Naive thymus-derived CD4-positive, alpha-beta T cell (primary cell): ENCODE measurements at places on chromosomes 5 and 9. TPM values are rescaled to one million over a fixed set of nuclear protein-coding genes. Genes with fewer than 3 reads are reported as not detected.

DNA sequence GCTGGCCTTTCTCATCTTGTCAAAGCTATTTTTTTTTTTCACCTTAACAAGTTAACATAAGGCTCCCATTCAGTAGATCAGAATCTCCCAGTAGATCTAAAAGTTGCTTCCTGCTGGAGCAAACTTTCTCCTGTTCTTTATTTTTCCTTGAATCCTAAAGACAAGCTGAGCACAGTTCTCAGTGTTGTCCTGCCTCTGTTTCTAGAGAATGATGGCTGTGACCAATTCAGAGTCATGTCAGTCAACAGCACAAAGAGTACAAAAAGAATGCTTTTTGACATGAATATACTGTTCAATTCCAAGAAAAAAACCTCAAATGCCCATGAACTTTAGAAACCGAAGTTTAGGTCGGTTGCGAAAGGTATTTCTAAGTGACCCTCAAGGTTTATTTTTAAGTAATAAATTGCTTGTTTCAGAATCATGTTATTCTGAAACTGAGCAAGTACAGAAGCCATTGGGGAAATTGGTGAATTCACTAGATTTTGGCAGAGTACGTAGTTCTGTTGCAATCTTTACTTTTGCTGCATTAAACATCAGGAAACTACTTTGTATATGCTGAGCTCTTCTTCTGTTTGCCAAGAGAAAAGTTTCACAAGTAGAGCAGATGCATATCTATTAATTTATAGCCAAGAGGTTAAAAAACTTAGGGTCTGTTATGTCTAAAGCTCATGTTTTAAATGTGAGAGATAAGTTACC, 161.7 kb upstream of the RPS23 start:
- DNase-seq, result no peak
- no peaks in the 10 kb centered on the region for H3K27me3 ChIP-seq
- no peak overlapping the region for H3K27ac ChIP-seq
- no peak overlapping the region for H3K4me3 ChIP-seq

- H3K4me3 ChIP-seq, result no peak overlapping the region
- DNase-seq, result no peak
- no peaks in the 10 kb centered on the region for H3K27me3 ChIP-seq
- H3K36me3 ChIP-seq, result no peaks in the 10 kb centered on the region
Measured at GRCh38 chr5:171307789-171308452, 1.1 kb upstream of the TLX3 start.

GRCh38 chr5:132019857-132020555, 8.5 kb upstream of the ACSL6 start:
- H3K4me3 ChIP-seq, result no peak overlapping the region
- peak; percentile 75 for DNase-seq
- H3K4me1 ChIP-seq, result peaks cover 19% of the 10 kb centered on the region
- H3K27me3 ChIP-seq, result no peaks in the 10 kb centered on the region
- no peaks in the 10 kb centered on the region for H3K36me3 ChIP-seq

- no peaks in the 10 kb centered on the region for H3K4me1 ChIP-seq
- no peak overlapping the region for H3K27ac ChIP-seq
- DNase-seq, result no peak
Measured at GRCh38 chr5:83924171-83924570, 203.5 kb upstream of the HAPLN1 start.

GRCh38 chr9:68500457-68501381, 40.0 kb downstream of the TMEM252 start:
- no peak for DNase-seq
- H3K4me3 ChIP-seq, result no peak overlapping the region
- H3K27ac ChIP-seq, result no peak overlapping the region
- H3K4me1 ChIP-seq, result no peaks in the 10 kb centered on the region
- no peaks in the 10 kb centered on the region for H3K27me3 ChIP-seq

DNA sequence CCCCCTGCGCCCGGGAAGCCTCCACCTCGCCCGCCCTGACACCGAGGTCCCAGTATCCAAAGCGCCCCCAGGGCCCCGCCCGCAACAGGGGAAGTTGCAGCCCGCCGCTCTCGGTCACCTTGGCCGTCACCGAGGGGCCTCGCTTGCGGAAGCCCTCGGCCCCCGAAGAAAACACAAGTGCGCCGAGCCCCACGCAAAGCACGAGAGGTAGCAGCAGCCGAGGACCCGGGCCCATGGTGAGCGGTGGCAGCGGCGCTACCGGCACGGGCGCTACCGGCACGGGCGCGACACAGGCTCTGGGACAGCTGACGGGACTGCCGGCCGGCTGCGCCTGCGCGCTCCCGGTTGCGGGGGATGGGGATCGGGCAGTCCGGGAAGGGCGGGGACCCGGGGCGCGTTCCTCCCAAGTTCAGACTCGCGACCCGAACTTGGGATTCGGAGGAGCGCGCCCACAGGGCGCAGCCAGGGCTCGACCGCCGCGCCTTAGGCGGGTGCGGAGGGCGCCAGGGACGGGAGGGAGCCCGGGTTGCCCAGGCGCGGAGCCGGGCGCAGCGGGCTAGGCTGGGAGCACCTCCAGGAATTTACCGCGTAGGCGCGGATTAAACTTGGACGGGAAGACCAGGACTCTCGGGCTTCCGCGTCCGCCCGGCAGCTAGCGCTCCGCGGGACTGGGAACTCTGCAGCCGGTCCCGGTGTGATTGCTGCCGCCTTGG, at the start of gene PPIC:
Gene PPIC, minus strand, starts transcription at position 335 of the 713 bp plus-strand sequence. Its CDS starts 100 bp downstream, at position 235.
- no peak for DNase-seq
- no peaks in the 10 kb centered on the region for H3K4me1 ChIP-seq
- H3K27me3 ChIP-seq, result no peaks in the 10 kb centered on the region
- H3K4me3 ChIP-seq, result no peak within 1 kb of the TSS
- no peaks in the 10 kb centered on the region for H3K36me3 ChIP-seq

DNA sequence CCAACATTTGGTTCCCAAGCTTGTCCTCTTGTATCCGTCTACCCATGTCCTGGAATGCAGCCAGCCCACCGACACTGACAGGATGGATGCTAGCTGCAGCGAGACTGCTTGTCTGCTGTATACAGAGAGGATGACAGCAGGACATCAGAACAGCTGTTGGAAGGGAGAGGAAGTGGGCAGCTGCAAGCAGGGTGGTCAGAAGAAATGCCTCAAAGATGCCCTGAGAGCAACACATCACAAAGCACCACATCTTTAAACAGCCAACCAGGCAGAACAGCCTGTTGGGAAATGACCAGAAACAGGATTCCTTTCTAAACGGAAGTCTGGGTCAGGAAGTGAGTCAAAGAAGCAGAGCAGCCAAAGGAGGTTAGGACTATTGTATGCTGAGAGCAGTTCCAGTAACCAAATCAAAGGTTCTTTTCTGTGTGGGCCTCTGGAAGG, 219.1 kb downstream of the NDUFS4 start:
- no peaks in the 10 kb centered on the region for H3K27me3 ChIP-seq
- no peaks in the 10 kb centered on the region for H3K36me3 ChIP-seq
- no peak overlapping the region for H3K4me3 ChIP-seq
- no peak overlapping the region for H3K27ac ChIP-seq
- DNase-seq, result no peak

GRCh38 chr5:9207817-9208418, 338.0 kb downstream of the SEMA5A start:
- no peaks in the 10 kb centered on the region for H3K4me1 ChIP-seq
- no peaks in the 10 kb centered on the region for H3K27me3 ChIP-seq
- H3K4me3 ChIP-seq, result no peak overlapping the region
- no peaks in the 10 kb centered on the region for H3K36me3 ChIP-seq

- H3K27me3 ChIP-seq, result no peaks in the 10 kb centered on the region
- no peak overlapping the region for H3K27ac ChIP-seq
- no peaks in the 10 kb centered on the region for H3K4me1 ChIP-seq
- DNase-seq, result no peak
- peaks cover 21% of the 10 kb centered on the region for H3K36me3 ChIP-seq
Measured at GRCh38 chr5:143138839-143139238, 264.6 kb downstream of the NR3C1 start.

GRCh38 chr5:155728146-155728856, 598.7 kb upstream of the SGCD start:
- H3K4me1 ChIP-seq, result no peaks in the 10 kb centered on the region
- H3K4me3 ChIP-seq, result no peak overlapping the region
- H3K27ac ChIP-seq, result no peak overlapping the region
- H3K27me3 ChIP-seq, result no peaks in the 10 kb centered on the region

- no peaks in the 10 kb centered on the region for H3K4me1 ChIP-seq
- DNase-seq, result no peak
- no peaks in the 10 kb centered on the region for H3K36me3 ChIP-seq
- H3K4me3 ChIP-seq, result no peak overlapping the region
- H3K27me3 ChIP-seq, result no peaks in the 10 kb centered on the region
Measured at GRCh38 chr9:121842612-121842978, 191.2 kb downstream of the DAB2IP start.

DNA sequence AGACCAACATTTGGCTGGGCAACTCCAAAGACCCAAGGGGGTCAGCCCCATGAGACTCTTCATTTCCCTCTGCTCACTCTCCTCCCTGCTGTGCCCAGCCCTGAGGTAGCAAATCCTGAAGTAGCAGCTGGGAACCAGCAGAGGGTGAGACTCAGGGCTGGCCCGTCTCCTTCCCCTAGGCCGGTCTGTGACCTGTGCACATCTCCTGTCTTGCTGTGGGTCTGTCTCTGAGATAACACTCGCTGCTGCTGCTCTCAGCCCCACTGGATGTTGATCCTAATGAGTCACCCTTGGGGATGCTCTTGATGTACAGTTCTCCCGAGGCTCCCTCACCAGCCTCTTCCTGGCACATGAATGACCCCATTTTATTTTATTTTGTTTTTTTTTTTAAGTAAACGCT, 7.3 kb upstream of the OR2V1 start:
- no peaks in the 10 kb centered on the region for H3K4me1 ChIP-seq
- no peaks in the 10 kb centered on the region for H3K36me3 ChIP-seq
- no peak overlapping the region for H3K4me3 ChIP-seq
- DNase-seq, result no peak
- peaks cover 6% of the 10 kb centered on the region for H3K27me3 ChIP-seq

DNA sequence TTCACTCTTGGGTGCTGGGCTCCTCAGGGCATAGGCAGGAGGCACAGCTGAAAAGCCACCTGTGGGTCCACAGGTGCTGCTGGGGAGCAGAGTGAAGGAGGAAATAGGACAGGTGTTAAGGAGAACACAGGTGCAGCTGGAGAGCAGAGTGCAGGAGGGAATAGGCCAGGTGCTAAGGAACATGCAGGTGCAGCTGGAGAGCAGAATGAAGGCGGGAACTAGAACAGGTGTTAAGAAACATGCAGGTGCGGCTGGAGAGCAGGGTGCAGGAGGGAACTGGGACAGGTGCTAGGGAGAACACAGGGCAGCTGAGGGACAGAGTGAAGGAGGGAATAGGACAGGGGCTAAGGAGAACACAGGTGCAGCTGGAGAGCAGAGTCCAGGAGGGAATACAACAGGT, 43.8 kb upstream of the PLEKHG4B start:
- H3K27ac ChIP-seq, result no peak overlapping the region
- H3K4me3 ChIP-seq, result no peak overlapping the region
- DNase-seq, result no peak
- H3K27me3 ChIP-seq, result no peaks in the 10 kb centered on the region
- H3K4me1 ChIP-seq, result no peaks in the 10 kb centered on the region
- H3K36me3 ChIP-seq, result no peaks in the 10 kb centered on the region

- H3K27me3 ChIP-seq, result no peaks in the 10 kb centered on the region
- peak overlapping the region; percentile 21 for H3K27ac ChIP-seq
- no peak for DNase-seq
Measured at GRCh38 chr9:86298873-86299272, 16.5 kb upstream of the ISCA1 start.

Gene HAVCR2
- 2.2 TPM for polyA plus RNA-seq

Gene IFNK
- polyA plus RNA-seq, result not detected

Gene RFESD
- 21.2 TPM for polyA plus RNA-seq

Gene PCA3
- polyA plus RNA-seq, result not detected

Gene ANXA6
- polyA plus RNA-seq, result 272 TPM
